ENCODE measurements at places on chromosomes 2 and 18.

DNA sequence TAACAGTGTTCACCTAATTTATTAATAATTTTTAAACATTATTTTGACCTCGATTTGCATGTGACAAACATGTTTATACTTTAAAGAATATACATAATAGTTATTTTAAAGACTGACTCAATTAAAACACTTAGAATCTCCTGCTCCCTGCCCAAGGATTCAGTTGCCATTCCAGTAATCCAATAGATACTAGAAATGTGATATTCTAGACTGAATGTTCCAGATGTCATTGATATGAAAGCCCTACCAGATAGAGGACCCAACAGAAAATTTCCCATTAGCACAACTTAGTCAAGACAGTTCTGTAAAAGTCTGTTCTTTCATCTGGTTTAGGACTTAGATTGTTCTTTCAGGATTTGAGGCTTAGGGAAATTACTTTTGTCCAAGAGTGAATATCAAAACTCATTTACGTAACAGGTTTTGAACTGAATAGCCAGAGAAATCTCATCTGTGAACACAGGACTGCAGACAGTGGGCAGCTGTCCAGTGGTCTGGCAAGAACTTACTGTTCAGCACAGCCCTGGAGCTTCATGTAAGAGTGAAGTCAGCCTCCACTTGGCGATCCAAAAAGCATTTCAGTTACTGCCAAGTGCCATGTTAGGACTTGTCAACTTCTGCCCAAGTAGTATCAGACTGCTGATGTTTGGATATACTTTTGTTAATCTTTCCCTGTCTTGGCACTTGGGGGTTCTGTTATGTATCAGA lies 77.5 kb downstream of the OSBPL6 start:
- DNase-seq, result peak; percentile 39

GRCh38 chr2:175887776-175888175 lies 114.3 kb downstream of the LNPK start:
- DNase-seq, result no peak

- no peak for DNase-seq
Measured at GRCh38 chr2:7867867-7868266, 814.0 kb upstream of the ID2 start.

DNA sequence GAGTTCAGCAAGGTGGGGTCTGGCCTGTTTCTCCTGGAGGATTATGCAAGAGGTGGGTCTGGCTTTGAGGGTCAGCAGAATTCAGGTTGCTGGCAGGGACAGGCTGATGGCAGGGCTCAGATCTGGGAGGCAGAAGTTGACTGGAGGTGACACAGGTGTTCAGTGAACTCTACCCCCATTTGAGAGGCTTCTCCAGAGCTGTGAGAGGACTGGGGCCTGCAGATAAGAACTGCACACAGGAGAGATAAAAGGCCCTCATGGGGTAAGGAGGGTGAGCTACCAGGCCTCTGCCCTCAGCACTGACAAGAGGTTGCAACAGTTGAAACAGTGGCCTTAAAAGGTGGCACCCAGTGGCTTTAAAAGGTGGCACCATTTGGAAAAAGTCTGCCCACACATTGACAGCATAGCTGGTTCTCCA lies 13.1 kb downstream of the MOCOS start:
- no peak for DNase-seq

- DNase-seq, result no peak
Measured at GRCh38 chr2:211204456-211204855, 648.1 kb downstream of the CPS1 start.

- no peak for DNase-seq
Measured at GRCh38 chr18:22057908-22058527, 111.4 kb upstream of the GATA6 start.

DNA sequence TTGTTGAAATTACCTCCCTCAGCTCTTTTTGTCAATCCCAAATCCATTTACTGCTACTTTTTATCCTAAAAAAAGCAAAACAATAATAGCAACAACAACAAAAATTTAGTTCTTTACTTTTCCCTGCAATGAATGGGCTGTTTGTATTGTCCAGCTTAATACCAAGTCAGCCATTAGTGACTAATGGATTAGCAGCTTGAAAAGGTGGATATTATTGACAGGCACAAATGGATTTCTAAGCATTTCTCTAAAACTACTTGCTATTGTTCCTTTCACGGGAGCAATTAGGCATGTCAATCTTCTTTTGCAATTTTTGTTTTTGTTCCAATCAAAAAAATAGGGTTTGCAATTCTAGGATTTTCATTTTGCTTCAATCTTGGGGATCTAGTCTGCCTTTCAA lies 32.1 kb upstream of the SPAG16 start:
- no peak for DNase-seq

- DNase-seq, result peak; percentile 20
Measured at GRCh38 chr18:8084160-8084559, 517.0 kb downstream of the PTPRM start.

- DNase-seq, result no peak
Measured at GRCh38 chr2:135271006-135271405, 218.9 kb downstream of the RAB3GAP1 start.

DNA sequence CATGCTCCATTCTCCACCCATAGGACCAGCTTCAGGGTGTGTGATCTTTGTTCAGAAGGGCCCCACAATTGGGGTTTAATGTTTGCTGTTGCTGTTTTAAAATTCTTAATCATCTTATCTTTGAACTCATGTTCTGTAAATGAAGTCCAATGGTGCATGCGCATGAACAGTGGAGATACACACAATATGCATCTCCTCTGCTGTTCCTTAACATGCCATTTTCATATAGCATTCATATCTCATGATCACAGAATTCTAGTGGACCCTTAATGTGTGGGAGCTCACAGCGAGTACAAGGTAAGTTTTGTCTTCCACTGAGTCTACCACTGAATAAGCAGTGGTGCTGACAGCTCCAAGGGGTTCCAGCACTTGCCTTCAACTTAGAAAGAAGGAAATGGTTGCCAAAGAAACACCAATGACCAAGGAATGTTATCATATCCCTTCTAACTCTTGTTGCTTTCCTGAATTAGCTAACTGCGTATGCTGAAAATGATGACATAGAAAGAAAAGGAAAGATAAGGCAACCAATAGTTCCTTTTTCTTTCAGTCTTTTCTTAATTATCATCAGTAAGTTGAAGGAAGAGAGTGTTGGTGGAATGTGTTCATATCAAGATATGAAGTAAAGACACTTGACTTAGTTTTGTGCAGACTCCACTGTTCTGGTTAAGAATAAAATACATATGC lies 258.9 kb upstream of the FBXO11 start:
- DNase-seq, result no peak

- DNase-seq, result no peak
Measured at GRCh38 chr2:5401115-5401657, 291.0 kb upstream of the SOX11 start.

- no peak for DNase-seq
Measured at GRCh38 chr2:240585101-240585500, 1.4 kb upstream of the CAPN10 start.

- DNase-seq, result no peak
Measured at GRCh38 chr2:150522269-150522668, 34.8 kb upstream of the RND3 start.

- DNase-seq, result no peak
Measured at GRCh38 chr18:805755-806110, 6.3 kb downstream of the YES1 start.

GRCh38 chr2:150824118-150824517 lies 336.7 kb upstream of the RND3 start:
- no peak for DNase-seq

DNA sequence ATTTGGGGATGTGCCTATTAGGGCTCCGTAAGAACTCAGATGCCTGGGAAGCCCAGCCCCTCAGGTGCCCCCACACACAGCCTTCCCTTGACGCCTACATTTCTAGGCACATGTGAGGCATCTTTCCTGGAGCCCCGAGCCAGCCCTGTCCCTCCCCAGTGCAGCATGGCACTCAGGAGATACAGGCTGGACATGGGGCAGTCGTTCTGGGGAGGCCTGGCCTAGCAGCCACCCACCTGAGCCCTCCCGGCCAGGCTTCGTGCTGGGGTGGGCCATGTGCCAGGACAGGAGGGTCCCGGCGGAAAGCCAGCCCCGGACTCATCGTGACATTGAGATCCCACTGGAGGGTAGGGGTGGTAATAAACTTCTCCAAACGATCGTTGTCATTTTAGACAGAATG lies 15.2 kb downstream of the BOK start:
- DNase-seq, result no peak

- no peak for DNase-seq
Measured at GRCh38 chr2:105959357-105959756, 214.6 kb downstream of the NCK2 start.

DNA sequence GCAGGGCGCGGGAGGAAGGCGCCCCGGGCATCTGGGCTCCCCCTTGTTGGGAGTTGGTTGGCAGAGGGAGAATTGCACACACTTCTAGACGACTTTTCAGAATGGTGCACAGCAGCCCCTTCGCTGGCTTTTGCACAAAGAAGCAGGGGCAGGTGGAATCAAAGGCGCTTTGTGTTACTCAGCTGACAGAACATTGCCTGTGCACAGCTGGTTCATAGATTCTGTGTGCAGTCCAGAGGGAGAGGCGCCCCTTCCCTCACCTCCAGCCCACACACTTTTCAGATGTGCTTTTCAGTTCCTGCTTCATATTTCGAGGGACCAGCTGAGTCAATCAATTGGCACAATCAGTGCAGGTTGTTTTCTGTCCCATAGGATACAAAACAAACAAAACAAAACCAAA lies 348.4 kb upstream of the RAB12 start:
- DNase-seq, result no peak

DNA sequence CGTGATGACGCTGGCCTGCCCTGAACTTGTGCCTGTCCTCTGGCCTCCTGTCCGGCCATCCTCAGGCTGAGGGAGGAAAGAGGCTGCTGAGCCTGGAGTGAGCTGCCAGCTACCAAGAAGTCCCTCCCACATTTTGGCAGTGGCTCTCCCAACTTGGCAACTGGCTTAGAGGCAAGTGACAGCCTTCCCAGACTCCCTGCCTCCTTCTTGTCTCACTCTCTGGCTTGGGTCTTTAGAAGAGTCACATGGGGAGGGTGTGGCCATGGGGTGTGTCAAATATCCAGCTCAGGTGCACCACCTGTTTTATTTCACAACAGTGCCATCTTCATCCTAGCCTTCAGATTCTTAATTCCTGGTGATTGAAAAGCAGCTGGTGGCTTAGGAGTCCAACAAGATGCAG lies 222.9 kb downstream of the PRKCE start:
- peak; percentile 78 for DNase-seq

DNA sequence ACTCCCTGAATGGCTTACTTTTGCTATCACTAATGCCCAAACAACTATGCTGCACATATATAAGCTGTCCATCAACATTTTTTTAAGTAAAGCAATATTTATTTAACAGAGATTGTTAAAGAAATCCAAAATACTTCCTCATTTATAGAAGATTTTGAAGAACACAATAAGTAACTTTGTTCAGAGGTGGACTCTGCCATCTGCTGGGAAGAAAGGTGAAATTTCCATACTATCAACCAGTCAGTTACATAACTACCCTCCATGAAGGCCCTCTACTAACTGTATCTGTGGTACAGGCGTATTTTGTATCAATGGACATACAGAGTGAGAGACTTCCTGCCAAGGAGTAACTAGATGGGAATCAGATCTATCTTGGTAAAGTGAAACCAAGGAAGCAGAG lies 106.0 kb downstream of the DTNB start:
- DNase-seq, result no peak

GRCh38 chr2:54864096-54864495 lies 140.6 kb downstream of the EML6 start:
- DNase-seq, result no peak

DNA sequence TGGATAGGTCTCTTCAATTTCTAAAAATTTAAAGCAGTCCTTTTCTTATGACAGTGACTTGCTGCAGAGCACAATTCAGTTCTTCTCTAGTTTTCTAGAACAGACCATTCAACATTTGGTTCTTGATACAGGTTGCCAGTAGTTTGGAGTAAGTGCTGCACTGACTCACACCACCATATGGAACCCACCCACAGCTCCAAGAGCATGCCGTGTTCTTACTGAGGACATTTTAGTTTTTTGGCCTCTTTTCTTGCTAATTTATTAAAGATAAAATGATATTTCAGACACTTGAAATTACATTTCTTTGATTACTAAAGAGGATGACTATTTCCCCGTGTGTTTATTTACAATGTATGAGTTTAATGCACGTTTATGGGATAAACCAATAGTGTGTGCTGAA lies 120.0 kb downstream of the COL4A4 start:
- DNase-seq, result no peak

DNA sequence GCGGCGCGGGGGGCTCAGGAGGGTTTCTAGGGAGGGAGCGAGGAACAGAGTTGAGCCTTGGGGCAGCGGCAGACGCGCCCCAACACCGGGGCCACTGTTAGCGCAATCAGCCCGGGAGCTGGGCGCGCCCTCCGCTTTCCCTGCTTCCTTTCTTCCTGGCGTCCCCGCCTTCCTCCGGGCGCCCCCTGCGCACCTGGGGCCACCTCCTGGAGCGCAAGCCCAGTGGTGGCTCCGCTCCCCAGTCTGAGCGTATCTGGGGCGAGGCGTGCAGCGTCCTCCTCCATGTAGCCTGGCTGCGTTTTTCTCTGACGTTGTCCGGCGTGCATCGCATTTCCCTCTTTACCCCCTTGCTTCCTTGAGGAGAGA lies 5.2 kb downstream of the PROC start:
- DNase-seq, result no peak

DNA sequence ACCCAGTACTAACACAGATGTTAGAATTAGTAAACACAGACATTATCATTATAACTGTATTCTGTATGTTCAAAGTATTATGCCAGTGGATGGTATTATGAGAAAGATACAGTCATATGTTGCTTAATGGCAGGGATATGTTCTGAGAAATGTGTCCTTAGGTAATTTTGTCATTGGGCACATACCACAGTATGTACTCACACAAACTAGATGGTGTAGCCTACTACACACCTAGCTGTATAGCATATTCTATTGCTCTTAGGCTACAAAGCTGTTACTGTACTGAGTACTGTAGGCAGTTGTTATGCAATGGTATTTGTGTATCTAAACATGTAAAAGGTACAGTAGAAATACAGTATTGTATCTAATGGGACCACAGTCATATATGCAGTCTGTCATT lies 53.8 kb downstream of the GTF3C3 start:
- DNase-seq, result no peak

GRCh38 chr18:73979742-73980141 lies 167.9 kb downstream of the FBXO15 start:
- no peak for DNase-seq

- DNase-seq, result no peak
Measured at GRCh38 chr18:72830109-72830508, 37.7 kb downstream of the NETO1 start.

DNA sequence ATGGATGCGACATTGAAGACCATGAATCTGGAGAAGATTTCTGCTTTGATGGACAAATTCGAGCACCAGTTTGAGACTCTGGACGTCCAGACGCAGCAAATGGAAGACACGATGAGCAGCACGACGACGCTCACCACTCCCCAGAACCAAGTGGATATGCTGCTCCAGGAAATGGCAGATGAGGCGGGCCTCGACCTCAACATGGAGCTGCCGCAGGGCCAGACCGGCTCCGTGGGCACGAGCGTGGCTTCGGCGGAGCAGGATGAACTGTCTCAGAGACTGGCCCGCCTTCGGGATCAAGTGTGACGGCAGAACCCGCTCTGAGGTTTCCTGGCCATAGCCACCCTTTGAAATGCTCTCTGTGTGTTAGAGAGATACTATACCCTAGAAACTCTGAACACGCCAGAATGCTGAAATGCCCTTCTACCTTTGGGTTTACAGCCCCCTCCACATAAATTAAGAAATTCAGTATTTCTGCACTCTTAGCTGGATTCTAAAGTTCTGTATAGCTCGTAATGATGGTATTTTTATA lies 659 bp downstream of the CHMP1B start:
- no peak for DNase-seq
